ENCODE measurements at places on chromosomes 6 and 20.
A peak's percentile ranks its signal among the peaks of the same experiment; 100 is the strongest.

DNA sequence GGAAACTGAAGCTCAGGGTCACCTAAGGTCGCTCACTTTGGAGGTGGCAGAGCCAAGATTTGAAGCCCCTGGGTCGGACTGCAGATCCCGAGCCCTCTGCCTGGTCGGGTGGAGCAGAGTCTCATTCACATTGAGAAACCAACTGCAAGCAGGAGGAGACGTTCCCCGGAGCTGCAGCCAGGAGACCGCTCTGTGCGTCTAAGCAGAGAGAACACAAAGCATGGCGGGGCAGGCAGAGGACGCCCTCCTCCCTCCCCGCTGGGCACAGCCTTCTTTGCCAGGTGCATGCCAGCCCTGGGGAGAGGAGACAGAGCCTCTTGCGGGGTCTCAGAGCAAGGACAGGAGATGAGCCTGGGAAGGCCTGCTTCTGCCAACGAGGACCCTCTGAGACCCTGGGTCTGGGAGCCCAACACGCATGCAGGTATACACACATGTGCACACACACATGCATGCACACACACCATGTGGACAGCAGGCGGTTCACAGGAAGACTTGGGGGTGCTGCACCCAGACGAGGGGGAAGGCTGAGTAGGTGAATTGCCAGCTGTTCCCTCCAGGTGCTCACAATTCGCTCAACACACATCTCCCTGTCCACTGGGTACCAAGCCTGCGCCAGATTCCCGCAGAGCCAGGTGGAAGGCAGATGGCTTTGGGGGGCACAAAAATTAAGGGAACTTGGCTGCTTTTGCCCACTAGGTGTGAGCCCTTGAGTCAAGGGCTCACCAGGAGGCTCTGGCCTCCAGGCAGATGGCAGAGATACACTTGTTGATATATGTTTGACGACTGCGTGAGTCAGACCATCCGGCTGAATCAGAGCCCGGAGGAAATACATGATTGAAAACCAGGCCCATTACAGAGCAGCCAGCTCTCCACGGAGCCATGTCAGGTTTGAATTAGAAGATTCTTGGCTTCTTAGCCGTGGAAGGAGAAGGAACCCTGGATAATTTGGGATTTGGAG, 5.5 kb upstream of the NTSR1 start:
- peak; percentile 61 for DNase-seq

DNA sequence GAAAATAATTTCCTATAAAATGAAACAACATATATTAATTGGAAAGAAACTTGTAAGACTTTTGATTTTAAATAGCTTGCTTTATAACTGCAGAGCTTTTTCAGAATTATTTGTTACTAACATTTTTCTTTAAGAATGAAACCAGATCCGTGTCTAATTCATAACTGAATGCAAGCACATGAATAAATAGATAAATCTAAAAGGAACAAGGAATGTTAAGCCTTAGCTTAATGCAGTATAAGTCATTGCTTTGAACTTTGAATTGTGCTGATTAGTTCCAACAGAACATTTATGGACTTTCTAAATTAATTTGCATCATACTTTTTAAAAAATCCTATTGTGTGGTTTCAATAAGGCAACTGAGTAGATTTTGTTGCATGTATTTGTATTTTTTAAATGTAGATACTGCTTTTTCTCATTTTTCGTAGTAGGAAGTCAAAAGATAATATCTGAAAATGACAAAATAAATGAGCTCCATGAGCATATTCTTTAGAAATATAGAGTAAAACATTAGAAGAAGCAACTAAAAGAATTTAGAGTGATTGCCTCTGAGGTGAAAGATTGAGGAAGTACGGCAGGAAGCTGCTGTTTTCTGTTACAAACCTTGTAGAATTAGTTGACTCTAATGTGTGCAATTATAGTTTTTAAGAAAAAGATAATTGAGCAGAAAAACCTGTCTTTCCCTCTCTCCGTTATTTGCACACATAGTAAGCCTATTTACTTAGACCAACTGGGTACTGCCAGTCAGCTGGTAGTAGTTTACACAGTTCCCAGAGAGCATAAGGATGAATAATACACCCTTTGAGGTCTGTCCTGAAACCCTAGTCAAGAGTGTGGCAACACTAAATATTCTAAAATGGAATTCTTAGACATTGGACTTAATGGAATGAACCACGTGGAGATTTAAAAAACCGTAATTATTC, 32.6 kb upstream of the SLC35D3 start:
- DNase-seq, result no peak

DNA sequence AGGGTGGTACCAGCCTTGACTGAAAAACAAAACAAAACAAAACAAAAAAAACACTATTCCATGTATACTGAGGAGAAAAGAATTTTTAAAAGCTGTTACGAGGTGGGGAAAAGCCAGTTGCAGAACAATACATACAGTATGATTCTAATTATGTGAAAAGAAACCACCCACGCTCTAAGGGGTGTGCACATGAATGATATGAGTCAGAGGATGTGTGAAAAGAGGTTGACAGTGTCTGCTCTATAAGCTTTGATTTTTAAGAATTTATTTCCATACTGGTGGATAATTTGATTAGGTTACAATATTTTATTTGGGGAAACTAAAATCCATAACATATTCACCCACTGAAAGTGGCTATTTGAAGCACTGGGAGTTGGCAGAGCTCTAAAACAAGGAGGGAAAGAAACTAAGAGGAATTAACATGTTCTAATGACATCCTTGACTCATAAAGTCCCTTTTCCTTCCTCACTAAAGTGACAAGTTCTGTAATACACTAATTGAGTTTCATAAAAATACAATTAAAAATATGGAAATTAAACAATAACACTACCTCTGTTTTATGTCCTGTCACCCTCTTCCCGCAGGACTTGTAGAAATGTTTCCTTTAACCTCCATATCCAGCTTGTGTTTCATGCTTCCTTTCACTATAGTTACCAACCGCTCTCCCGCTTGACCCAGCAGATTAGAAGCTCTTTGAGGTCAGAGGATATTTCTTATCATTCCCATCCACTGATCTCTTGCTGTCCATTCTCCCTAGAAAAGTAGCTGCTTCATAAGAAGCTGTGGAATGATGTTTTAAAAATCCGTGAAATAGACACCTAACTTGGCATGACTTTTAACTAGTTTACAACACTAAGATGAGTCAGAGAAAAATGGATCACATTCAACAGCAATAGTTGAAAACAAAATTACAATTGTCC, 118.6 kb upstream of the CCDC28A start:
- DNase-seq, result no peak

DNA sequence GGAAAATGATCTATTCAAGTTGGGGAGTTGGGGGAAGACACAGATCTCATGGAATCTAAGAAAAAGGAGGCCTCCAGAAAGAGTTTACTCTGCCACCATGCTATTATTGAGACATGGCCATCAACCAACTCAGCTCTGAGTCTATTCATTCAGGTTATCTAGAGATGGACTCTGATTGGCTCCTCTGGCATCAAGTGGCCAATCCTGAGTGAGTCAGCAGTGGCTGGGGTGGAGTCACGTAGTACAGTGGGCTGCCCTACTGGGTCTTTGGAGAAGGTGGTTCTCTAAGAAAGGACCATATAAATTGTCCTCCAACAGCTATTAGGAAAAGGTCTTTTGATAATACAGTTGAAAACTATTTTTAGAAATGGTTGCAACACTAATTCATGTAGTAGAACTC, 42.1 kb downstream of the LYRM2 start:
- no peak for DNase-seq

GRCh38 chr6:149834513-149835481, 29.4 kb downstream of the LRP11 start:
- peak; percentile 59 for DNase-seq

- no peak for DNase-seq
Measured at GRCh38 chr20:57656252-57656820, 36.1 kb upstream of the ZBP1 start.

DNA sequence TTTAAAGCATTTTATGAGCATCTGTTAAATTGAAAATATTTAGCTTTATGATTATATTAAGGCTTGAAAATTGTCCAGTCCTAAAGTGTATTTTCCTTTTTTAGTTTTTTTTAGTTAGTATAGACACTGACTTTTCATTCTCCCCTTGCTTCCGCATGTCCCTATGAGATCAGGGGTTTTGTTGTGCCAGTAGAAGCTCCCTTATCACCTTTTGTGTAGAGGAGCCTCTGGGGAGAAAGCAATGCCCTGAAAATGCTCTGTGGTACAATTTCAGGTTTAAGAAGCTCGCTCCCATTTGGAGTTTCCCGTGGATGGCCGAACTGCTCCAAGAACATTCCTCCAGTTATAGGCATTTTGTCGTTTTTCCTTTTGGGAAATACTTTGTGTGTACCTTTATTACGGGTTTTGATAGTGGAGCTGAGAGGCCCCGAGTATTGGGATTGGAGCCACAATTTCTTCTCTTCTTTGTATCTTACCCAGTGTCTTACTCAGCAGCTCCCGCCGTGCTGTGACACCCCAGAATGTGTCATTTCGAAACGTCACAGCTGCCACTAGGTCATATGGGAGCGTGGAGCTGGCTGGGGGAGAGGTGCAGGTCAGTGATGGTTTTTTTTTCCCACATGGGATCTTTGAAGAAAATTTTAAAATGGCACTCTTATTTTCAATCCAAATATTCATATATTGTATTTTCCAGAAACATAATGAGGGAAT, 49.9 kb downstream of the RPRD1B start:
- DNase-seq, result no peak

GRCh38 chr6:93779086-93779841, 359.9 kb upstream of the EPHA7 start:
- no peak for DNase-seq

DNA sequence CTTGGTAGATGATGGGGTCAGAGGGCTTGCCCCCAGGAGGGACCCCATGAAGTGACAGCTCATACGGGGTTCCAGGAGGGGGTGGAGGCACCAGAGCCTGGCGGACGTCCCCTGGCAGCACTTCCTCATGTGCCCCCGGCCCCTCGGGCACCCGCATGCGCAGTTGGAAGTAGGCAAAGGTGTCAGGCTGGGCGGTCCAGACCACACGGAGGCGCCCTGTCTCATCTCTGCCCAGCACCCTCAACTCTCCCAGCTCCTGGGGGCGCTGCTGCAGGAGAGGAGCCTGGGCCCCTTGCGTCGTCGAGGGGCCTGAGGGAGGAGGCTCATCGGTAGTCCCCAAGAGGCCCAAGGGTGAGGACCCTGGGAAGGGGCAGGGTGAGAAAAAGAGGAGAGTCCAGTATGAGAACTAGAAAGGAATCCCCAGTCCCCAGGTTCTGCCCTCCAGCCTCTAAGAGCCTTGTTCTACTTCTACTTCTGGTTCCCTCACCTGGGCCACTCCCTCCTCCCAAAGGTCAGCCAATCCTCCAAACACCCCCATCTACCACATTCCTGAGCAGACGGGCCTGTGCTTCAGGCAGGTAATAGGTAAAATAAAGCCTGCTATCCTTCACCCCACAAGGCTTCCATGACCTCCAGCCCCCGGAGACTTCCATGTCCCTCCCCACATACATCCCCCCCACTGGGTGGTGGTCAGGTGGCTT, 23.2 kb downstream of the TNXB start:
- DNase-seq, result no peak

DNA sequence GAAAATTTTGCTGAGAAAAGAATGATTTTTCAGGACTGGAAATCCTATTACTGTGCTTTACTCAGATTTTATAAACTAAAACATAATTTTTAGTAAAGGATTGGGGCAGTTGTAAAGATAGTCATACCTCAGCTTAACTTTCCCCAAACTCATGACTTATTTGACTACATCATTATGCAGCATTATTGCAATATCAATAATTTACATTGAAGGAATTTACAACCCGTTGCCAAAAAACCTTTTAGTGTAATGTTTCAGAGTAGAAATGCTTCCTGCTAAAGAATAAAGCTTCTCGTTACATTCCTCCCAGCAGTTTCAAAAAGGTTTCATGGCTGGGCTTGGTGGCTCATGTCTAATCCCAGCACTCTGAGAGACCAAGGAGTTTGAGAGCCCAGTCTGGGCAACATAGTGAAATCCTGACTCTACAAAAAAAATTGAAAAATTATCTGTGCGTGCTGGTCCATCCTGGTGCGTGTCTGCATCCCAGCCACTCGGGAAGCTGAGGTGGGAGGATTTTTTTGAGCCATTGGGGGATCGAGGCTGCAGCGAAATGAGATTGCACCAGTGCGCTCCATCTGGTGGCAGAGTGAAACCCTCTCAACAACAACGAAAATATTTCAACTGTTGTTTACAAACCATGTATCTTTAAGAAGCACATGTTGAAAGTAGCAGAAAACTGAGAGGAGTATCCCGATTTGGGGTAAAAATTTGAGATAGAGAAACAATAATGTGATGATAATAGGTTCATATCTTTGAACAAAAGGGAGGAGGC, 4.4 kb downstream of the AMD1 start:
- DNase-seq, result no peak

GRCh38 chr6:25035174-25035511, 99.4 kb upstream of the RIPOR2 start:
- no peak for DNase-seq

DNA sequence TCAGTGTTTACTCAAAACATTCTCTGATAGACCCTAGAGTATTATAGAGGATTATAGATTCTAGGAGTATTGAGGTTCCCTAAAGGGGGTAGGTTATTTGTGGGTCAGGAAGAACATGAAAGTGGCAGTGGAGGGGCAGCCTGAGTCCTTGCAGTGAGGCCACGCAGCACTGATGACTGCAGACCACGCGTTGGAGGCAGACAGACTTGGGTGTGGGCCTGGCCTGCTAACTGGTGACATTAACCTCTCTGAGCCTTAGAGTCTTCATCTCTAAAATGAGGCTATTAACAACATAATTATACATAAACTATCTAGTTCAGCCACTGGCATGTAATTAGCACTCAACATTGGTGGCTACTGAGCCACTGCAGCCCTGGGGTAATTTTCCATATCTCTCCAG, 16.1 kb downstream of the MTCL3 start:
- DNase-seq, result no peak

- no peak for DNase-seq
Measured at GRCh38 chr6:11232770-11233626, 530 bp upstream of the NEDD9 start.

DNA sequence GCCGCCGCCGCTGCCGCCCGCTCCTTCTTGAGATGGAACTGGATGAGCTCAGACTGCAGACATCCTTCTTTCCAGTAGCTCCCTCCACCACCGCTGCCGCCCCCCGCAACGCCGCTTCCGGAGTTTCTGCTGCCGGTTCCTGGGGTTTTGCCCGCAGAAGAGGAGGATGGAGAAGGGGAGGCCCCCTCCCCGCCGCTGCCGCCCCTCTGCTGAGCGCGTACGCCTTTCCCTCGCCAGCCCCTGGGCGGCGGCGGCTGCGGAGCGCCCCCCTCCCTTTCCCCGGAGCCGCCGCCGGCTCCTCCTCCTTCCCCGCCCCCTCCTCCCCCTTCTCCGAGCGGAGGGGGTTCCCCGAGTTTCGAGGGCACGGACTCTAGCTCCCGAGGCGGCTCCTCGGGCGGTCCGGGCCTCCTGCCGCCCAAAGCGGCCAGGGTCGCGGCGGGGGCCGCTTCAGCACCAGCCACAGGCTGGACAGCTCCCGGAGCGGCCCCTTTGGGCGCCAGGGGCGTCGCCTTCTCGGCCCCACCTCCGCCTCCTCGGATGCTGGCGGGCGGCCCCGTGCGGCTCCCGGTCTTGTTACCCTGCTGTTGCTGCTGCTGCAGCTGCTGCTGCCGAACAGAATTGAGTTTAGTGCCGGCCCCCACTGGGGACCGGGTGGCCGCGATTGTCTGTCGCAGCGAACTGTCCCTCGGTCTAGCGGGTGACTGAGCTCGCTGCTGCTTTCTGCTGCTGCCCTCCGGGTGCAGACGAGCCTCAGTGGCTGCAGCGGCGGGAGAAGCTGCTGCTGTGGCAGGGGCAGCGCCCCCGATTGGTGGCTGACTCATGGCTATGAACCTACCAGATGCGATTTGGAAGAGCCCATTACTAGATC, 3.1 kb downstream of the MTCL3 start:
- DNase-seq, result peak; percentile 72

Data from T1000 (cell line).